CD14-positive monocyte (primary cell): ENCODE measurements at places on chromosomes 6 and 20. TPM values are rescaled to one million over a fixed set of nuclear protein-coding genes. Genes with fewer than 3 reads are reported as not detected.

DNA sequence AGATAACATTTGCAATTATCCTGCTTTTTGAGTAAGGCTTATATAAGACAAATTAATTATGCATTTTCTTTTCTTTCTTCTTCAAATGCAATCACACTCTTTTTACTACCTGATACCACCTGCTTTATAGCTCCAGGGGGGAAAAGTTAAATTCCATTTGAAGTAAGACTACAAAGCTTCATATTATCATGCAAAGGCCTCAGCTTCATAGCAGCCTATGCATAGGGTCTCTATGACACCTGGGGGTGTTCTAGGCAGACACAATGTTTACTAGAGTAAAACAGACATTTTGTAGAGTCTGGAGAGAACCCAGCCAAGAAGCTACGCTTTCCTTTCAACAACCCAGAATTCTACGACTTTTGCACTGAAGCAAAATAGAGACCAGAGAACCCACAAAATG lies 148.0 kb downstream of the MCHR2 start:
- H3K27ac ChIP-seq = no peak overlapping the region
- no peak overlapping the region for H3K4me3 ChIP-seq
- no peaks in the 10 kb centered on the region for H3K27me3 ChIP-seq
- no peak for DNase-seq
- H3K4me1 ChIP-seq = no peaks in the 10 kb centered on the region

GRCh38 chr20:63411898-63412631 lies 50.9 kb upstream of the CHRNA4 start:
- no peaks in the 10 kb centered on the region for H3K36me3 ChIP-seq
- no peak overlapping the region for H3K27ac ChIP-seq
- no peak for DNase-seq
- no peak overlapping the region for H3K4me3 ChIP-seq

DNA sequence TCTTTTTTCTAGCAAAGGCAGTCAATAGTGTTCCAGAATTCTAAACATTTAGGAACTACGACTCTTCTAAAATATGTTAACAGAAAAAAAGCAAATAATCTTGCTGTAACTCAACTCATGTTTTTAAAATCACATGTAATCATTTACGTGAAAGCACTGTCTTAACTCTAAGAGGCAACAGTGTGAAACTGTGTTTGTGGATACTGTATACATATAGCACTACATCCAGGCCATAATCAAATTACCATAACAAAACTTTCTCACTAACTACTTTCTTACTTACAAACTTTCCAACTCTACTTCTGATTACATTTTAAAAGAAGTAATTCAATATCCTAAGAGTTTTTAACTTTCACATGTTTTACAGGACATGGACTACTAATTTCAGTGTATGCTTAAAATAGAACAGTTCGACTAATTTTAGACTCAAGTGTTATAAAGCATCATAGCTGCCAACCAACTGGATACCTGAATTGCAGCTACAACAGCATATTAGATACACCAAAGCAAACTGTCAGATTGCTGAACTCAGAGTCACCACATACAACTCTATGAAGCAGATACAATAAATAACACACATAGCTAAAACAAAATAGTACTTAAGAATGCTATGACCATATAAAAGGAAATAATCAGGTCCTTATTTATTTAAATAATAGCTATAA lies 121.6 kb upstream of the BEND6 start:
- H3K36me3 ChIP-seq = no peaks in the 10 kb centered on the region
- no peak for DNase-seq
- H3K4me1 ChIP-seq = no peaks in the 10 kb centered on the region
- H3K27ac ChIP-seq = no peak overlapping the region
- H3K4me3 ChIP-seq = no peak overlapping the region
- H3K27me3 ChIP-seq = no peaks in the 10 kb centered on the region

GRCh38 chr6:52328303-52328662 lies 33.7 kb upstream of the PAQR8 start:
- no peaks in the 10 kb centered on the region for H3K36me3 ChIP-seq
- DNase-seq = no peak
- peaks cover 17% of the 10 kb centered on the region for H3K4me1 ChIP-seq
- no peaks in the 10 kb centered on the region for H3K27me3 ChIP-seq
- H3K27ac ChIP-seq = no peak overlapping the region
- no peak overlapping the region for H3K4me3 ChIP-seq

- no peak overlapping the region for H3K27ac ChIP-seq
- DNase-seq = no peak
- no peaks in the 10 kb centered on the region for H3K4me1 ChIP-seq
- no peaks in the 10 kb centered on the region for H3K36me3 ChIP-seq
Measured at GRCh38 chr6:99813565-99813964, 180.5 kb downstream of the MCHR2 start.

DNA sequence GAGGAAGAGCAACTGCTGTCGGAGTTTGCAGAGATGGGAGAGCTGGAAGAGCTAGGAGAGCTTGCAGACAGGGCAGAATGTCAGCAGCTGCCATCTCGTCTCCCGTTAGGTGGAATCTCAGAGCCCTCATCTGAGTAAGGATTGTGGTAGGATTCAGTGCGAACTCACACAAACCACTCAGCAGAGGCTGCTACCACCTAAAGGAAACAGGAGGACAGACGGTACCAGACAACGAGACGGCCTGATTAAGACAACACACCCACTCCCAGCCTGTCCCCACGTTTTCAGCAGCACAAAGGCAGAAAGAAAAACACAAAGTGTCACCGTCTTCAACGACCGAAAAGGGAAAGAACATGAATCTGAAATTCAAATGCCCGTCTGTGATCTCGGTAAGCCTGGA lies 4.1 kb downstream of the LEMD2 start:
- H3K4me3 ChIP-seq = no peak overlapping the region
- peaks cover 70% of the 10 kb centered on the region for H3K36me3 ChIP-seq
- H3K27ac ChIP-seq = no peak overlapping the region
- peaks cover 18% of the 10 kb centered on the region for H3K4me1 ChIP-seq

DNA sequence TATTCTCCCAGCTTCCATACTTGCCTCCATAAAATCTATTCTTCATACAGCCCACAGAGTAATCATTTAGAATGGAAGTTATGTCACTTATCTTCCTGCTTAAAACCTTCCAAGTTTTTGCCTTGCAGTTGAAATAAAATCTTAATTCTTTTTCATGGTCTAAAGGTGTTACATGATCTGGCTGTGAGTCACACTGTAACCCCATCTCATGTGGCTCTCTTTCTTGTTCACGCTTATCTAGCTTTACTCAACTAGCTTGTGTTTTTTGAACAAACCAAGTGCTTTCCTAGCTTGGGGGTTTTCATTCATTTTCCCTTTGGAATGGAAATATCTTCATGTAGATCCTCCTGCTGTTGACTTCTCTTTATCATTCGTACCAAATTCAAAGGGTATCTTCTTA lies 23.6 kb upstream of the THEMIS start:
- no peak overlapping the region for H3K4me3 ChIP-seq
- H3K27me3 ChIP-seq = no peaks in the 10 kb centered on the region
- no peaks in the 10 kb centered on the region for H3K4me1 ChIP-seq
- no peak for DNase-seq

- H3K4me1 ChIP-seq = no peaks in the 10 kb centered on the region
- no peak for DNase-seq
- H3K4me3 ChIP-seq = no peak overlapping the region
- H3K27me3 ChIP-seq = no peaks in the 10 kb centered on the region
- no peak overlapping the region for H3K27ac ChIP-seq
Measured at GRCh38 chr6:27061235-27061993, 186.1 kb upstream of the PRSS16 start.

GRCh38 chr6:31862344-31863235 lies at the start of gene NEU1:
Gene NEU1, minus strand, starts transcription at chr6:31862821. Its CDS starts 45 bp downstream, at chr6:31862776.
- peak within 1 kb of the TSS; percentile 69 for H3K4me3 ChIP-seq
- H3K27me3 ChIP-seq = no peaks in the 10 kb centered on the region
- H3K36me3 ChIP-seq = peaks cover 37% of the 10 kb centered on the region

DNA sequence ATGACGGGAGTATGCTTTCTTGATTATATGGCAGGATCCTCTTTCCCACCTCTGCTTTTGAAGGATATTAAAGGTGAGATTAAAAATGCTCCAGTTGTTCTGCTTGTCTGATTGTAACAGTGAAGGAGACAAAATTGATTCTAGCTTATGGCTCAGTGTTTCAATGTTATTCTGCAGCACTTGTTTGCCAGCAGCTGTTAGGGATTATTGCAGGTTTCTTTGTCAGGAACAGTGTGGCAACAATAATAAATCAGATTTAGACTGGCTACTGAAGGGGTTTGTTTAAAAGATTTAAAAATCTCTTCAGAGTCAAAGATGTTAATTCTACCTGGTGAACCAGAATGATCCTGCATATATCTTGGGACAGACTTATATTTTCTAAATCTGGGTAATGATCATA lies 126.9 kb downstream of the LAMA2 start:
- H3K27me3 ChIP-seq = no peaks in the 10 kb centered on the region
- no peaks in the 10 kb centered on the region for H3K36me3 ChIP-seq
- H3K27ac ChIP-seq = no peak overlapping the region
- DNase-seq = no peak

DNA sequence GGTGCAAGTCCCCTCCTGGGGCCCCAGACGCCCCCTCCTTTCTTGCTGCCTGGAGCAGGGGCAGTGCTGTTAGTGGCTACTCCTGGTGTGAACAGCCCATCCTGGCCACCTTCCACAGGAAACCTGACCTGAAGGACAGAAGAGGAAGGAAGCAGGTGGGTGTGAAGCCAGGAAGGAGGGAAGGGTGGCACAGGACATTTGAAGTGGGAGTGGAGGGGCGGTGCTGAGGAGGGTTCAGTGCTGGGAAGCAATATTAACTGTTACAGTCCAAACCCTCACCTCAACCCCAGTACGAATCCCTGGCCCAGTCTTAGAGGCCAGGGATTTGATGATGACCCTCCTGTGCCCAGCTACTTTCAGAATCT lies 766 bp downstream of the PRICKLE4 start:
- no peak overlapping the region for H3K4me3 ChIP-seq
- H3K27ac ChIP-seq = no peak overlapping the region
- DNase-seq = no peak
- H3K27me3 ChIP-seq = no peaks in the 10 kb centered on the region
- peaks cover 69% of the 10 kb centered on the region for H3K4me1 ChIP-seq
- no peaks in the 10 kb centered on the region for H3K36me3 ChIP-seq

- no peak for DNase-seq
- H3K36me3 ChIP-seq = no peaks in the 10 kb centered on the region
- no peaks in the 10 kb centered on the region for H3K27me3 ChIP-seq
- H3K4me3 ChIP-seq = no peak overlapping the region
- H3K4me1 ChIP-seq = no peaks in the 10 kb centered on the region
Measured at GRCh38 chr6:112690497-112691202, 343.5 kb downstream of the RFPL4B start.

- no peaks in the 10 kb centered on the region for H3K4me1 ChIP-seq
- no peak overlapping the region for H3K4me3 ChIP-seq
- no peak overlapping the region for H3K27ac ChIP-seq
- H3K36me3 ChIP-seq = no peaks in the 10 kb centered on the region
- H3K27me3 ChIP-seq = no peaks in the 10 kb centered on the region
Measured at GRCh38 chr6:145670311-145670710, 65.0 kb downstream of the EPM2A start.

GRCh38 chr20:5844063-5844681 lies 94.0 kb downstream of the SHLD1 start:
- H3K27me3 ChIP-seq = no peaks in the 10 kb centered on the region
- no peak overlapping the region for H3K4me3 ChIP-seq
- H3K27ac ChIP-seq = no peak overlapping the region
- no peaks in the 10 kb centered on the region for H3K4me1 ChIP-seq
- DNase-seq = no peak

DNA sequence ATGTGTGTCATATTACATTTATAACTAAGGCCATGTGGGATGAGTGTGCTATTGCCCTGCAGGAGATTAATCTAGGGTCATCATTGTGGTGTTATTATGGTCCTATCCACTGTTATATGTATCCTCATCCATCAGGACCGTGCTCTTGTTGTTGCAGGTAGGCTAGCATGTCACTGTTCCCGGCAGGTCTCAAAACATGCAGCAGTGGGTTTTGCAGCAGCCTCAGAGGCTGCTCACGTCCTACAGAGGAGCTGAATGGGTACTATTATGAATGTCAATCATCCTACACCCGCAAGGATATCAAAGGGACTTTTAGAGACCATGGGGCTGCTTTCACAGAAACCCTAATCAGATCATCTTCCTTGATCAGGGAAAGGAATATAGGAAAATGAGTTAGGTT lies 318.2 kb downstream of the SAMD5 start:
- no peak overlapping the region for H3K4me3 ChIP-seq
- no peaks in the 10 kb centered on the region for H3K4me1 ChIP-seq
- H3K36me3 ChIP-seq = no peaks in the 10 kb centered on the region
- no peak for DNase-seq
- no peak overlapping the region for H3K27ac ChIP-seq
- H3K27me3 ChIP-seq = no peaks in the 10 kb centered on the region

- H3K4me1 ChIP-seq = peaks cover 19% of the 10 kb centered on the region
- H3K36me3 ChIP-seq = no peaks in the 10 kb centered on the region
- peak overlapping the region; percentile 75 for H3K27ac ChIP-seq
- H3K4me3 ChIP-seq = no peak overlapping the region
Measured at GRCh38 chr6:143097224-143097795, 36.6 kb downstream of the AIG1 start.

GRCh38 chr20:44856856-44857448 lies 28.6 kb upstream of the YWHAB start:
- peak; percentile 7 for DNase-seq
- no peak overlapping the region for H3K27ac ChIP-seq
- H3K36me3 ChIP-seq = no peaks in the 10 kb centered on the region
- H3K4me1 ChIP-seq = peaks cover 2% of the 10 kb centered on the region

GRCh38 chr20:4737857-4738627 lies 16.3 kb downstream of the PRND start:
- no peak overlapping the region for H3K4me3 ChIP-seq
- DNase-seq = no peak
- H3K27me3 ChIP-seq = peaks cover 5% of the 10 kb centered on the region
- no peaks in the 10 kb centered on the region for H3K36me3 ChIP-seq
- no peak overlapping the region for H3K27ac ChIP-seq

Gene ELOVL2
- polyA plus RNA-seq = not detected in 2 replicates

Gene CFAP206
- polyA plus RNA-seq = not detected

Gene TAAR9
- polyA plus RNA-seq = not detected

Gene OPRL1
- 7.6 and 9.0 TPM in 2 replicates for polyA plus RNA-seq

Gene SDHAF4
- polyA plus RNA-seq = 1.5 and 2.4 TPM in 2 replicates

Gene PRPH2
- polyA plus RNA-seq = not detected

Gene WFDC12
- not detected for polyA plus RNA-seq

Gene MAP7
- polyA plus RNA-seq = 1.6 TPM

Gene BTNL2
- polyA plus RNA-seq = not detected

Gene ZNF165
- not detected for polyA plus RNA-seq

Gene IL17A
- polyA plus RNA-seq = not detected

Gene NFKBIE
- 108 and 109 TPM in 2 replicates for polyA plus RNA-seq
